ENCODE measurements at places on chromosomes 5 and 9. TPM values are rescaled to one million over a fixed set of nuclear protein-coding genes. Genes with fewer than 3 reads are reported as not detected.

SHOC1 gene
- 0.14 TPM for total RNA-seq

TSLP gene
- total RNA-seq, result 0.43 TPM

EIF4E1B gene
- total RNA-seq, result not detected

ROR2 gene
- total RNA-seq, result 43.3 TPM

ZNF462 gene
- 13.6 TPM for total RNA-seq
